ENCODE measurements at places on chromosomes 6 and 20. TPM values are rescaled to one million over a fixed set of nuclear protein-coding genes. Genes with fewer than 3 reads are reported as not detected.

BPIFB2 gene
- total RNA-seq: not detected

TFAP2A gene
- 0.23 TPM for total RNA-seq

BPIFB1 gene
- not detected for total RNA-seq

ENTPD6 gene
- 34.3 TPM for total RNA-seq

ID4 gene
- not detected for total RNA-seq

SNAP25 gene
- 0.18 TPM for total RNA-seq

CAPN11 gene
- total RNA-seq: 1.2 TPM

KIAA1755 gene
- not detected for total RNA-seq

RGS17 gene
- total RNA-seq: not detected

MCCD1 gene
- total RNA-seq: not detected

DNA sequence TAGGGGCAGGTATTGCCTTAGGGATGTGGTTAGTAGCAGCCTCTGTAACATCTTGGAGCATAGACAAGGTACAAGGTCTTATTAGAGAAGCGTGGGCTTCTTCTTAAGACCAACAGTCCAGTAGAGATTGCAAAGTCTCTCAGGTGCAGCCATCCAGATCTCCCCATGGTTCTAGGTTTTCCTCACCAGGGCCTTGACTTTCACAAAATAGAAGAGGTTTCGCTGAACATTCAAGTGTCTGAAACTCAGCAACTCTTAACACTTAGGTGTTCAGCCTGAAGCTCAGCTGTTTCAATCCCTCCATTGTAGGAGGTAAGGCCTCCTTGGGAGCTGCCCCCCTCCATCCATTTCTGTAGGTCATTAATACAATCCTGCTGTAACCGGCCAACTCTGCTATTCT is 44.4 kb downstream of the GOPC start:
- no peak for DNase-seq

DNA sequence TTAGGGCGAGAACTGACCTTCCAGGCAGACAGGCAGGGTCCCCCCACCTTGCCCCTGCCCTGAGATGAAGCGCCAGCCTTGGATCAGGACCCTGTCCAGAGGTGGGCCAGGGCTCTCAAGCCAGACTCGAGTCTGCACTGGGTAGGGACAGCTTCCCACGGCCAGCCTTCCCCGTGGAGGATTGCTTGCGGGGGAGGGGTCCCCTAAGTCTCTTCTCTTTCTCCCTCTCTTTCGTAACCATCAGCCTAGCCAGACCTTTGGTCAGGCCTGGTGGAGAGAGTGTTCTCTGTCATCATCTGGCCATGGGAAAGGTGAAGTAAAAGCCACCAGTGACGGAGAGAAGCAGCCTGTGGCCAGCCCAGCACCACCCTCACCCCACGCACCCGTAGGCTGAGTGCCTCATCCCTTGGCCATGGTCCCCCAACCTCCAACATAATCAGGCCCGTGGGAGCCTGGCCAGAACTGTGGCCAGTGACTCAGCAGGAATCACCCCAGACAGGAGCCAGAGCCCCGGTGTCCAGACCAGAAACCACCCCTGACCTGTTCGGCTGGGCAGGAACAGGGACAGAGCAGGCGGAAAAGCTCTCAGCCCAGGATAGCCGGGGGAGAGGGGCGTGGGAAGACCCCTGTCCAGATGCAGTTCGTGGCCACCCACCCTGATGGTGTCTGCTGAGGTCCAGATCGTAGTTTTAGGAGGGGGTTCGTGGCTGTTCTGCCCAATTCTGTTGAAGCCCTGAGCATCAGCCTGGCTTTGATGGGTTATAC is 47.1 kb downstream of the SNAI1 start:
- no peak for DNase-seq

DNA sequence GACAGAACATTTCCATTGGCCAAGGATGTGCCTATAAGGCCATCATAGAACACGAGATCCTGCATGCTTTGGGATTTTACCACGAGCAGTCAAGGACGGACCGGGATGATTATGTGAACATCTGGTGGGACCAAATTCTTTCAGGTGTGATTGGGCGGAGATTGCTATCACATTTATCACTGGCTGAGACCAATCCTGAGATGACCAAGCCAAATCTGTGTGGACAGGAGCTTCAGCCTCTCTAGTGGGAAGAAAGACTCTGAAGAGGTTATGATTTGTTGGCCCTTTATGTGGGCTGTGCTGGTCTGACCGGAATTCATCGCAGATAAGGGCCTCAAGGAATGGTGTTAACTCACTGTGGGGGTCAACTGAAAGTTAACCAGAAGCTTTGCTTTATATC is 26.4 kb downstream of the MEP1A start:
- no peak for DNase-seq

GRCh38 chr6:99297415-99297814 is 52.1 kb downstream of the FAXC start:
- DNase-seq: no peak

- no peak for DNase-seq
These were observed 15.1 kb downstream of the BRD2 start for GRCh38 chr6:32983493-32983848.

DNA sequence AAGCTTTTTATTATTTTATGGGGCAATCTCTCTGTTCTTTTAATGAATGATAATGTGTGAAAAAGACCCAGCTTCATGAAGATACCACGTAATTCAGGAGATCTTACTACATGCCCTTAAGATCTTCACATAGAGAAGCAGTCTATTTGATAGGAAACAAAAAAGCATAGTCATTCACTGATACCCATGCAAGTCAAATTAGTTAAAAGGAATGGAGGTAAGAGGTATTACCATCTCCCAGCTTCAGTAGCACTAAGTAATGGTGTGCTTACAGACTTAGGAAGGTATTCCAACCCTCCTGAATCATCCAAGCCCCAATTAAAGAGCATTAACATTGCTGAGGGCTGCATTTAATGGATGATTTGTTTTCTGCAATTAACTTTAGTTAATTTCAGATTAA is 364.7 kb downstream of the SYNE1 start:
- no peak for DNase-seq

- no peak for DNase-seq
These were observed 108.8 kb upstream of the TBX18 start for GRCh38 chr6:84872996-84873723.

GRCh38 chr6:128271527-128271926 is 248.9 kb downstream of the PTPRK start:
- DNase-seq: no peak

GRCh38 chr6:3617681-3618311 is 133.7 kb downstream of the PXDC1 start:
- no peak for DNase-seq

- DNase-seq: no peak
These were observed 570 bp downstream of the TULP4 start for GRCh38 chr6:158312672-158313397.

DNA sequence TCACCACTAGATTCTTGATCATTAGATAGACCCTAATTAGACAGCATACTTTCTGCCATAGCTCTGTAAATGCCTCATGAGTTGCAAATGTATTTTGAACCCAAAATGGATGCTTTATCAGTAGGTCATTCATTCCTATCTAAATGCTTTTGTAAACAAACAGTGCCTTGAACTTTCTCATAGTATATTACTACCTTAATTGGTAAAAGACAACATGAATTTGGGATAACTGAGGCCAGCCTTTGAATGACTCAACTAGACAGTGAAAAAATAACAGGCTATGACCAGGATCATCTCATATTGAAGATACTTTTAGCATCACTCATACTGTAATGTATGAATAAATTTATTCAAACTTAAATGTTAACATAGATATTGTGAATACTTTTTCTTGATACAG is 37.0 kb upstream of the PRL start:
- no peak for DNase-seq

DNA sequence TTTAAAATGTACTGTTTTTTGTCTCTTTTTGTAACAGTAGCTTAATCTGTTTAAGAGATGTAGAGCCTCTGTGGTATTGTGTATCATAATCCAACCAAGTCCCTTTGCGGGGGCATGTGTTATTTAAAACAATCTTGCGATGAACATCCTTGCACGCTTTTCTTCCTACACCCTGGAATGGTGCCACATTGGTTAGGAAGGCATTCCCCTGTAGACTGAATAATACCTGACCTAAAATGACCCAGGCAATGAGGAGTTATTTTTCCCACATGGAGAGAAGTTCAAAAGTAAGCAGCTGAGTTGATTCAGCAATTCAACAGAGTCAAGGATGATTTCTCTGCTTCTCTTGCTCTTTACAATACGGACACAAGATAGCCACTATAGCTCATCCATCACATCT is 142.0 kb upstream of the PMEPA1 start:
- DNase-seq: no peak

DNA sequence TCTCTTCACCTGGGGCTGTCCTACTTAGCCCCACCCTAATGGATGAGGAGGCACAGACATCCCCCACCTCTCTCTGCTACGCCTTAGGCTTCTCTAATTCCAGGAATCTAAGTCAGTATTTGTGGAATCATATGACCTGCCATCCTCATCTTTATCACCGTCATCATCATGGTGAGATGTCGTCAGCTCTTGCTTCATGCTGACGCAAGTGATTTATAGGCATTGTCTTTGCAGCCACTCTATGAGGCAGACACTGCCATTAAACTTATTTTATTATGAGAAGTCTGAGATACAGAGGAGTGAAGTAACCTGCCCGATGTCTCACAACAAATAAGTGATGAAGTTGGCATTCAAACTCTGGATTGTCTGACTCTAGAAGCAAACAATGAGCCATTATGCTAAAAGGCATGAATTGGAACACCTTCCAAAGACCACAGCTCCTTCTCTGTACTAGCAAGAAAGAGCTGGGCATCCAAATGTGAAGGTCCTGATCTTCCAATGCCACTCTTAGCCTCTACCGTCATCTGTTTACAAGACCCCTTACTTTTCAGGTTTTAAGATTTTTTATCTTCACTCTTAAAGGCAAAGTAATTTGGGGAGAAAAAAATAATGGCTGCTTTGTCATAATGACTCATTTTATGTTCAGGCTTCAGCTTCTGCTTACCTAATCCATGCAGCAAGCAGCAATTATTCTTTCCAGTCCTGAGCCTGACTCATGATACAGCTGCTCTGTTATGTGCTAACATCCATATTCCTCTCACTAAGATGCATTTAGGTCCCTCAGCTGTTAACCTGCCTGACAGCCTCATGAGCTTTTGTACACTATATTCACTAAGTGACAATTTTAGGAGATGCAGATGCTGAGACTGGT is 113.7 kb upstream of the BCLAF1 start:
- DNase-seq: no peak

- no peak for DNase-seq
These were observed 586.1 kb downstream of the RNF144B start for GRCh38 chr6:18973251-18973650.

DNA sequence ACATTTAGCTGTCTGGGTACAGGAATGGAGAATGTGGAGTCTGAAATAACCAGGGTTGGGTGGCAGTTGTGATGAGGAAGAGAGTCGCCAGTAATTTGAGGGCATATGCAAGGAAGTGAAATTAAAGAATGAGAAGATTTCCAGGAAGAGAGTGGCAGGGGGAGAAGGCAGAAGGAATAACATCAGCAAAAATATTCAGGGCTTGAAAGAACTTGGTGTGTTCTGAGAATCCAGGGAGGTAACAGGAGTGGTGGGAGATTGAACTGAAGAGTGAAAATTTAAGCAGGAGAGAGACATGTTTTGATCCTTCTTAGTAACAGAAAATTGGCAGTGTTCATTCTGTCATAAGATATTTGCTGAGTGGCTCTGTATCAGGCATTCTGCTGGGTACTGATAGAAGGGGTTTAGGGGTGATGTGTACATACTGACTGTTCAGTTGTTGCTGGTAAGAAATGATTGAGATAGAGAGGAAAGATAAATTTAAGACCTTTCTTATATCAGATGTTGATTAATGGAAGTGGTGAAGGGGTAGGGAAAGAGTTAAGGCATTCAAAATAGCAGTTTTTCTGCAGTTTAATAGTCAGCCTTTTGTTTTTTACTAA is 54.7 kb downstream of the PHF20 start:
- DNase-seq: no peak

DNA sequence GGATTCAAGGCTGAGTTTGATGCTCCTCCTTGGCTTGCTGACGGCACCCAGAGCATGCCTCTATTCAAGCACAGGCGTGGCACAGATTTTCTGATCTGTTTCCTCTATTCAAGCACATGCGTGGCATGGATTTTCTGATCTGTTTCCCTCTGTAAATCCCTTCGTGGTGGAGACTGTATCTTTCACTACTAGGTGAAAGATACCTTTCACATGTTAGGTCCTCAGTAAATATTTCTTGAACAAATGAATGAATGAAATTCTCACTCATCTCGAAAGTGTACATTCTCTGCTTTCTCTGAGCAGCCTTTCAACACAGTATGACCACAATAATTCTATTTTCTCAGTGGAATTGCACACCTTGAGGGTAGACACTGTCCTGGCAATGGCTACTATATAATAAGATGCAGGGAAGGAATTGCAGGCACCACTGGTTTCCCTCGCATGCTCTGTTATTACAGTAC is 72.6 kb upstream of the F13A1 start:
- DNase-seq: no peak

DNA sequence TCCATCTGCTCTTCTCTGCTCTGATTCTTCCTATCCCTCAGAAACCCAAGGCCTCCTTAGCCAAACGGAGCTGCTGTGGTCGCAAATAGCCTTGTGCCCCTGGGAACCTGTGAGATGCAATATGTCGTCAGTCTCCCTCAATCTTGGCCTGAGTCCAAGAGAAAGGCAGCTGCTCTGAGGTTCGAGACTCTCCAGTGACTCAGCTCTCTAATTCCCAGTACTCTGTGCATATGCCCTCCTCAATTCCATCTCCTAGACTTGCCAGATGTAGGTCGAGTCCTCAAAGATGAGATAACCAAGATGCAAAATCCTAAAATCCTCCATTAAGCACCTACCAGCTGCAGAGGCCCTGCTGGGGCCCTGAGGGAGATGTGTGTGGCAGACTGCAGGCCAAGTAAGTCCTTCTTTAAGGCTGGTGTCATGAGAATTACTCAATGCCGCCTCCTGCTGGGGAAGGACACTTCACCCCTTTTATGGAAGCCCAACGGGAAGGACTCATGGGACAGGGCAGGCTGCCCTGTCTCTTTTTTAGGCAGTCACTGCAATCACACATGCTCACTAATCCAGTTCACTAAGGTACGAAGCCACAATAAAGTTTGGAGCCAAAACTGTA is 28.5 kb downstream of the C6orf15 start:
- DNase-seq: peak; percentile 74

DNA sequence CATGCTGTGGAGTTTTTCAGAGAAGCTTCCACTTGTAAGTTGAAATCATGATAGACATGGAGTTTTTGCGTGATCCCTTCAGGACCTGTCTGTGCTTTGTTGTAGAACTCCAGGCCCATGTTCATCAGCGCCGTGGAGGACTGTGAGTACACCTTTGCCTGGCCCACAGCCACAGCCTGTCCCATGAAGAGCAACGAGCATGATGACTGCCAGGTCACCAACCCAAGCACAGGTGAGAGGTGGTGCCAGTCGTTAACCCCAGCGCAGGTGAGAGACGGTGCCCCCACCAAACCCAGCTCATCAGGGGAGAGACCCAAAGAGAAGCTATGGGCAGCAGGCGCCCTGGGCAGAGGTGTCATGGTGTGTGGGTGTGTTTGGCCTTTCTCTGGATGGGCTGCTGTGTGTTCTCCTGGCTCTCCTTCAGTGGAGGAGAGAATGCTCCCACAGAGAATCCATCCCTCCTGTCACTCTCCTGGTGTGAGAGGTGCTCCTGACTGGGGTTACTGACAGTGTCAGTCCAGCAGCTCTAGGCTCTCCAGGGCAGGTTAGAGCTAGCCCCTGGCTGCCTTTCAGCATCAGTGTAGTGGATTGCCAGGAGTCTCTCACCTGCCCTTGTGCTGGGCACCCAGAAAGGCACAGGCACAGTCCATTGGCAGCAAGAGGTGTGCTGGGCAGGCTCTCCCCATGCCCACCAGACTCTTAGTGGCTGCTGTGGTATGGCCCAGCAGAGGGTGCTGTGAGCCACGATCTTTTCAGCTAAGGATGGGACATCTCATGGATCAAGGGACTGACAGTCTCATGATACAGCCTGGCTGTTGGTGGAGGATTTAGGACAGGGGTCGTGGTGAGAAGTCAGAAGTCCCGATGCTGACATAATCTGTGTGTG is 49.6 kb upstream of the SLC22A1 start:
- peak; percentile 17 for DNase-seq
